ENCODE measurements at places on chromosomes 13 and 19.

- DNase-seq, result peak; percentile 67
Observed at GRCh38 chr13:62512194-62513141, 1096.8 kb upstream of the PCDH20 start.

- peak; percentile 64 for DNase-seq
Observed at GRCh38 chr19:7701654-7702457, at the start of gene FCER2. Gene FCER2 (minus strand): TSS chr19:7702131. CDS start chr19:7699760, 2,371 bp downstream.

GRCh38 chr19:2252797-2253105 lies 3.5 kb downstream of the JSRP1 start:
- peak; percentile 36 for DNase-seq

GRCh38 chr13:44930280-44930679 lies 59.0 kb downstream of the NUFIP1 start:
- no peak for DNase-seq

DNA sequence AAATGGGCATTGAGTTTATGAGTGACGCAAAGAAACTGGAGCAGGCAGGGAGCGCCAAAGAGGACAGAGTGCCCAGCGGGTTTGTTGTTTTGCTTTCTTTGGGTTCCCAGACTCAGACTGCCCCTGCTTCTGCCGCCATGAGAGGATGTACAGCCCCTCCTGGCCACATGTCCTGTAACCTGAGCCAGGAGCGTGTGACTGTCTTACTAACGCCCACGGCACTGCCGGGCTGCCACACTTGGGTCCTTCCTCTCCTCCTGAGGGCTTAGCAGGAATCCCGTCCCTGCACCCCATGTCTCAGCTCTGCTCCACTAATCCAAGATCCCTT lies 80.5 kb downstream of the GPR12 start:
- no peak for DNase-seq

- no peak for DNase-seq
Observed at GRCh38 chr13:45003417-45003816, 14.1 kb downstream of the GPALPP1 start.

DNA sequence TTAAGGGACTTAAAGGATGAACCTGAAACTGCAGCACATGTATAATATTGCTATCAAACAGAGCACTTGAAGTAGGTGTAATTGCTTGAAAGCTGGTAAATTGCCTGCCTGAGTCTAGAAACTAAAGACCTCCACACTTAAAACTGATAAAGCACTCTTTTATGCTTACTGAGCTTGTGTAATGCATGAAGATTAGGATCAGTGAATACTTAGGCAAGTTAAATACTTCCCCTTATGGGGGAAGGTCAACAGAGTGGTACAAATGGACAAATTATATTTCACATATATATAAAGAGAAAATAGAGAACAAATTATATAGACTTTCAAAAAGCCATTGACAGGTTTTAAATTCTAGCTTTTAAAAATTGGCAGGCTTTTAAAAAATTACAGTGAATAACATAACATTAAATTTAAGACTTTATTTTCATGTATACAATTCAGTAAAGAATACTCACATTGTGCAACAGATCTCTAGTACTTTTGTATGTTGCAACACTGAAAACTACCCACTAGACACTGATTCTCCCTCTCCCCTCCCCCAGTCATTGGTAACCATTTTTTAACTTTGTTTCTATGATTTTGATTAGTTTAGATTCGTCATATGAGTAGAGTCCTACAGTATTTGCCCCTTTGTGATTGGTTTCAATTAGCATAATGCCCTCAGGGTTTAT lies 23.9 kb downstream of the PIBF1 start:
- peak; percentile 83 for DNase-seq

DNA sequence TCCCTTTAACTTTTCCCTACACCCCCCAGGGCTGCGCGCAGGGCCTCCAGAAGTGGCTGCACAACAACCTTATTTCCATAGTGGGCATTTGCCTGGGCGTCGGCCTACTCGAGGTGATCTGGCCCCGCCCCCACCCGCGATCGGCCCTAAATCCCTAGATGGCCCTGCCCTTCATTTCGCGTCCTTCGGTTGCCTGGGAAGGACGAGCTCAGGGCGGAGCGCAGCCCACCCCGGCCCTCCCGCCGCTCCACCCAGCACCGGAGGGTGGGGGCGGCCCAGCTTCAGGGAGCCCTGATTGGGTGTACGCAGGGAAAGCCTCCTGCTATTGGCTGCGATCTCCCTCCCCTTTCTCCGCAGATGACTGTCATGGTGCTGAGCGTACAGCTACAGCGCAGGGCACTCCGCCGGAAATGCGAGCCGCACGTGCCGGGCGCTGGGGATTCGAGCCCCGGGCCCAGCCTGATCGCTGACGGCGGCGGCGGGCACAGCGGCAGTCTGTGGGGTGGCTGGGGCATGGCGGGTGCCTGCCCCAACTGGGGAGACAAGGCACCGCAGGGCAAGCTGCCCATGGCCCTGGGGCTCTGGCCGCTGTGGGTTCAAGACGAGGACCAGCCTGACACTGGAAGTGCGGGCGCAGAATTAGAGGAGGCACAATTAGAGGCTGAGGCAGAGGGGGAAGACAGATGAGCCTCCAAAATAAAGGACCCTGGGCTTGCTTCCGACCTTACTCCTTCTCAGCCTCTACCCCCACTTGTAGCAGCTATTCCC lies 4.3 kb downstream of the CD37 start:
- DNase-seq, result no peak

GRCh38 chr19:55133639-55134444 lies 15.2 kb downstream of the TNNT1 start:
- no peak for DNase-seq

- DNase-seq, result peak; percentile 45
Observed at GRCh38 chr13:27450921-27451471, 632 bp upstream of the MTIF3 start.

DNA sequence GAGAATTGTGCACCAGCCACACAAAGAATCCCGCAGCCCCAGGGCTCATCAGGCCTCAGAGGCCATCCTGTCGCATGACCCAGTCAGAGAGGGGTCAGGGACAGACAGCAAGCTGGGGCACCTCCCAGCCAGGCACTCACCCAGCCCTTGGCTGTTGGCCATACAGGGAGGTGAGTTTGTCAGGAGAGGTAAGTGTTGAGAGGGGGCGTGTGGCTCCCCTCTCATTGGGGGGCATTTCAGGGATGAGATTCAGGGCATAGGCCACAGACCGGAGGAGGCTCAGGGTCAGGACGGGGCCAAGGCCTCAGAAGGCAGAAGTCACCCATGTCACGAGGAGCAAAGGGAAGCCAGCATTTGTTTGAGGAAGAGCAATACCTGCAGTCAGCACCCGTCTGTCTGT lies 37.1 kb downstream of the MYO9B start:
- DNase-seq, result no peak

GRCh38 chr19:49872245-49873128 lies 4.7 kb downstream of the AKT1S1 start:
- DNase-seq, result no peak

GRCh38 chr13:112818698-112819045 lies 128.8 kb downstream of the ATP11A start:
- DNase-seq, result no peak

DNA sequence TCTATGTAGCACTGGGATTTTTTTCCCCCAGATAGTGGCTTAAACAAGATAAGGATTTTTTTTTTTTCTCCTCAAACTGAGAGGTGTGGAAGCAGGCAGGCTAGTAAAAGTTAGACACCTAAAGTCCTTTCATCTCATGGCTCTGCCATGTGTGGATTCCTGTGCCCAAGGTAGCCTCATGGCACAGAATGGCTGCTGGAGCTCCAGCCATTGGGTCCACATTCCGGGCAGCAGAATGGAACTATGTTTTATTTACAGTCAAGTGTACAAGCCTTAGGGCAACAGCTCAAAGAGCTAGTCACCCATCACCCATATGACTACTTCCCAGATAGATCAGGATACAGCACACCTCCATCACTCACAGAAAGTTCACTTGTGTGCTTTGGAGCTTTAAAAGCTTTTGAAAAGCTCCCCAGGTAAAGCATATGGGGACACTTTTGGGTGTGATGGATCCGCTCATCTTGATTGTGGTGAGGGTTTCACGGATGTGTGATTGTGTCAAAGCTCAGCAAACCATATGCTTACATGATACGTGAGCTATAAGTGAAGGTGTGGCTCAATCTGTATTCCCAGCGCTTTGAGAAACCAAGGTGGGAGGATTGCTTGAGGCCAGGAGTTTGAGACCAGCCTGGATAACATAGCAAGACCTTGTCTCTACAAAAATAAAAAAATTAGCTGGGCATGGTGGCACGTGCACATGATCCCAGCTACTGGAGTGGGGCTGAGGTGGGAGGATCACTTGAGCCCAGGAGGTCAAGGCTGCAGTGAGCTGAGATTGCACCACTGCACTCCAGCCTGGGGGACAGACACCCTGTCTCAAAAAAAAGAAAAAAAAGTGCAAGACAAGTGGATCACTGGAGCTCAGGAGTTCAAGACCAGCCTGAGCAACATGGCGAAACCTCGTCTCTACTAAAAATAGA lies 18.1 kb downstream of the PGLS start:
- DNase-seq, result peak; percentile 40

DNA sequence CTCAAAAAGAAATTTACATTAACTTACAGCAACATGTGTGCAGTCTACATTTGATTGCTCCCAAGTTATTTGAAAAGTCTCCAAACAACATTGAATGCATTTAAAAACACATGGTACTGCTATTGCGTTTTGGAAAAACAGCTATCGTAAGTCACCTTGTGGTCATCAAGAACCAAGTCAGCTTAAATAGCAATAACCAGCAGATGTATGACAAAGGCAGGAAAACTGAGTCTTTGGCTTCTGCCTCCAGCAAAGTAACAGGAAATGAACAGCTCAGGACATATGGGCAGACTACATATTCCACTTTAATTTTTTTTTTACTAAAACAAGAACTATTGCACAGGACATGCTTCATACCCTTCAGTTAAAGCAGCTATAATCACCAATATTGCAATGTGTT lies 580.6 kb upstream of the SPRY2 start:
- no peak for DNase-seq

GRCh38 chr13:44817131-44817671 lies 172.1 kb downstream of the NUFIP1 start:
- no peak for DNase-seq

DNA sequence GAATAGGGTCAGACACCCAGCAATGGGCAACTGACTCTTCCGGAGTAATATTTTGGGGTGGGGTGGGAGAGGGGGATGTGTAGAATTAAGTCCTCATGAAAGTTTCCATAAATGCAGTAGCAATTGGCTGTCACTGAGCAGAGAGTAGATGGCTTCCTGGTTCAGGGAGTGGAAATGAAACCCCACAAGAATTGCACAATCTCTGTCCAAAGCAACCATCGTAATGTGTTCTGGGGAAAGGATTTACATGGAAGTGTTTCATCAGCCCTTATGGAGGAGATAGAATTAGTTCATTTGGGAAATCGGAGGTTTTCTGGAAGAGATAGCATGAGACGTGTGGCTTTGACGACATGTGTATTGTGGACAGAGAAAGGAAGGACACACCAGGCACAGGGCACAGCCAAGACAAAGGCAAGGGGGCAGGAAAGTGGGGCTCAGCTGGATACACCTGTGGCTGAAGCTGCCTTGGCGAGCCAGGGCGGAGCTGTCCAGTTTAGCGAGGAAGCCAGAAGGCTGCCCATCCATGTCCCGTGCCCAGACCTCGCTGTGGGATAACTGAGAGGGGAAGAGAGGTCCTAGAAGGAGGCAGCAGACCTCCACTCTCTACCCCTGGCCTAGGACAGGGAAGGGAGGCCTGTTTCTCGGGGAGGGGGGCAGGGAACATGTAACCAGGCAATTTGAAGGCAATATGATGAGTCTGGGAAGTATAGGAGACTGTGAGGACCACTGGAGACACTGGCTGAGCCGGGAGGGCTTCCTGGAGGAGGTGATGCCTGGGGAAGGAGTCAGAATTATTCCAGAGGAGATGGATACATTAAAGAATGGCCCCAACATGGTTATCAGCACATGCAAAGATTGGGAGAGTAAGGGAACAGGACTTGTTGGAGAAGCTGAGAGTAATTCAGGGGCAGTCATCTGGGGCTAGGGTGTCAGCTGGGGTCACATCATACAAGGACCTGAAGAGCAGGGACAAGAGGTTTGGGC lies 2.6 kb upstream of the CLEC4G start:
- DNase-seq, result peak; percentile 67

GRCh38 chr13:102028868-102029267 lies 373.0 kb downstream of the FGF14 start:
- DNase-seq, result no peak

DNA sequence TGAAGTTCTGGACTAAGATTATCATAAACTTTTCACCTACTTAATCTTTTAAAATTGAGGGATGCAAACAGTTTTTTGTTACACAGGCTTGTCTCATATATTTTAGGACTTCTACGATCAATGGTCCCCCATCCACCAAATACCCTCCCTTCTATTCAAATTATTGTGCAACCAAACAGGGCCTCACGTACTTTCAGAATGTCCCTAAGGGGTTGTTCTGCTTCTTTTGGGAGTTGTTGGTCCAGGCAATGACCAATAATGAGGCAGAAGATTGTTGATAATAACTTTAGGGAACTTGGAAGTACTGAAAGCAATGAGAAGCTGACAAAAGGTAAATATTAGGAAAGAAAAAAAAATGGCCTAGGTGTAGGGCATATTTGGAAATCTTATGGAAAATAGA lies 2.9 kb downstream of the DNAJC15 start:
- peak; percentile 64 for DNase-seq

DNA sequence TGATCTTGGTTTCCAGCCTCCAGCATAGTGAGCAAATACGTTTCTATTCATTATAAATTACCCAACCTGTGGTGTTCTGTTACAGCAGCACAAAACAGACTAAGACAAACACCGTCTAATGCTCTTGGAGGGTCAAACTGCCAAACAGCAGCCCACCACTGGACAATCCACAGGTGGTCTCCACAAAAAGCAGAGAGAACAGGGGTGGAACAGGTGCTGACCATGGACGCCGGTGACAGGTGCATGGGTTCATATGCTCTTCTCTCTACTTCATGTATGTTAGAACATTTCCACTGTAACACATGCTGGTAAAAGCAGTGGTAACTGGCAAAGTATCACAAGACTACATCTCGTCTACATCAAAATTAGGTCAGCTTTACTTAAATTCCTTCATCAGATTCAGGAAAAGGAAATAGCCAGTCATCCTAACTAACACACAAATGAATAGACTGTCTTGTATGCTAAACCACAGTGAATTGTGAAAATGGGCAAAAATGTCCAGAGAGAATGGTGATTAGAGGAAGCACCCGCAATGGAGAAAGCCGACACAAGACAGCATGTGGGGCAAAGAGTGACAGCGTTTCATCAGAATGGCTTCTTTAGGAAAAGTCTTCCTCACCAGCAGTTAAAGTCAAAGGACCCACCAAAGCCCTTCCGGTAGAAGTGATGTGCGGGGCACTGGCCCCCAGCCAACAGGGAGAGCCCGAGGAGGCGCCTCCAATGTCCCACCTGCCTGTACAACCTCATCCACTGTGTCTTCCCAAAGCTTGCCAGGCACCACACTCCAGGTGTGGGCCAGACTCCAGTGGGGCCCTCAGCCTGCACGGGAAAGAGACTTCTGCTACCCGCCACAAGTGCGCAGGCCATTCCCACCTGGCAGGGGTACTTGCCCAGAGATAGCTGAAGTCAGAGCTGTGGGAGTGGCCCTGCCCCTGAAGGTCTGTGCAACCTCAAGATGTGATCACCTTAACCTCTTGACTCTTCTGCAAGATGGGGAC lies 6.5 kb downstream of the CARS2 start:
- DNase-seq, result no peak
